GM12864 (cell line): ENCODE measurements at places on chromosomes 12 and 14.

- no peak for DNase-seq
Measured at GRCh38 chr12:124692443-124692842, 125.0 kb upstream of the NCOR2 start.

DNA sequence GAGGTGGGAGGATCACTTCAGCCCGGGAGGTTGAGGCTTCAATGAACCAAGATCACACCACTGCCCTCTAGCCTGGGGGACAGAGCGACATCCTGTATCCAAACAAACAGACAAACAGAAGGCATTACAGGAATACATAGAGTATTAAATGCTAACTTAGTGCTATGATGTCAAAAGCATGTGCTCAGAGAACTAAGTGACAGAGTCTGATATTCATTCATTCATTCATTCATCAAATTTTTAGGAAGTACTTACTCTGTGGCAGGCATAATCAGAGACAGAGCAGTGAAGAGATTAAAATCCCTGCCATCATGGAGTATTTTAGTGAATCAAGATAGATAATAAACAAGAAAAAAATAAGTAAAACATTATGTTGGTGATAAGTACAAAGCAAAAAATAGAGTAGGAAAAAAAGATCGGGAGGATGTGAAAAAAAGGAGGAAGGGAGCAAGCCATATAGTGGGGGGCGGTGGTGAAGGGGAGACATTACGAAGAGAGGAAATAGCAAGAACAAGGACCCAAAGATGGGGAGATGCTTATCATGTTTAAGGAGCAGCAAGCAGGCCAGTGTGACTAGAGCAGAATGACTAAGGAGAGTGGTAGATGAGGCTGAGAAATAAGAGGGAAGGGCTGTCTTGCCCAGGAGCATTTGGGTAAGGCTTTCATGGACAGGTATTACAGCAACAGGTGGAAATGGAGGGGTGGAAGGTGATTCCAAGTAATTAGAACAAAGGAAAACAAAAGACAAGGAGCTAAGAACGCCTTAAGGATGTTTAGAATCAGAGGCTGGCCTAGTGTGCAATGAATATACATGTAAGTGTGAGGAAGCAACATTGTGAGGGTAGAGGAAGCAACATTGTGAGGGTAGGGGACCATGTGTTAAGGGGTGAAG lies 2.8 kb downstream of the MAP4K5 start:
- DNase-seq: no peak

DNA sequence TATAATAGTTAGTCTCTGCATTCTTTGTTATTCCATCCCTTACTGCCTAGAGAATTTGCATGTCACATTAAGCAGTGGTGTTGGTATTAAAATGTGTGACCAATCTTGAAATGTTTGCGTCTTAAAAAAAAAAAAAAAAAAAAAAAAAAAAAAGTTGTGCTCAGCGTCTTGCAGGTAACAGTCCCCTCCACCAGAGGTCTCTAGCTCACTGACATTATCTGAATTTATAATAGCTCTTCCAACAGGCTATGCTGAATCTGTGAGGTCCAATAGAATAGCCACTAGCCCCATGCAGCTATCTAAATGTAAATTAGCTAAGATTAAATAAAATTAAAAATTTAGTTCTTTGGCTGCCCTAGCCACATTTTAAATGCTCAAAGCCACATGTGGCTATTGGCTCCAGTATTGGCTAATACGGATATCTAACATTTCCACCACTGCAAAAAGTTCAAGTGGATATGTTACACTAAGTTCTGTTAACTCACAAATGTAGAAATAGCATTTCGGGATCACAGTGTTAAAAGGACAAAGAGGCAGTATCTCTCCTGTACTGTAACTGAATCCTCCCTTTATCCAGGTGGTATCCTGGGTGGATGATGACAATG lies 28.7 kb downstream of the NKX2-8 start:
- peak; percentile 7 for DNase-seq

DNA sequence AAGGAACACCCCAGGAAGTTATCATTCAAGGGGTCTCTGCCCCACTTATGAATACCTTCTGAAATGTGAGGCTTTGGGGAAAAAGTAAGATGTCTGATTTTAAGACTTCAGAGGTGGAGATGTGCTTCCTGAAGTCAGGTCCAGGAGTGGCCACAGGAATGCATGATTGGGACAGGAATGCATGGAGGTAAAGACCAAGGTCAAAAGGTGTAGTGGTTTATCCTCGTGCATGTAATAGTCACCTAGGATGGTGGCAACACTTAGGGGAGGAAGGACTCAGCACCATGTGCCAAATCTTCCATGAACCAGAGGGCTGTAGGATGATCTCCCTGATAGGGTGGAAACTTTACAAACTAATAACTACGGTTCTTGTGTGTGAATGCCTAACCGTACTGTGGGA lies 217.3 kb downstream of the C12orf75 start:
- DNase-seq: no peak

- no peak for DNase-seq
Measured at GRCh38 chr12:24535334-24536069, 413.4 kb downstream of the BCAT1 start.

DNA sequence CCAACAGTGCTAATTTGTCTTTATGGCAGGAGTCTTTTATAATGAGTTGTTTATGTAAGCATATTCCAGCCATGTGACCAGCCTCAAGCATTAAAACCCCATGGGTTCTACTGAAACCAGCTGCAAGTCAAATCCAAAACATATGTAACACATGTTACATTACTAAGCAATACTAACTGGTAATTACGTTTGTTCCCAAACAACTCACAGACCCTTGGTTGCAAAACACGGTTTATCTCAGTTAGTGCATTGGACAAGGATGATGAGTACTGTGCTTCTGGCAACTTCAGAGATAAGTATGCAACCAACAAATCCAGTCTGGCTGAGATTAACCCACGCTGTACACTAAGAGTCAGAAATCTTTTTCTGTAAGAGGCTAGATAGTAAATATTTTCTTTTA lies 110.1 kb upstream of the FAR2 start:
- no peak for DNase-seq

- DNase-seq: no peak
Measured at GRCh38 chr14:101619484-101619883, 58.2 kb downstream of the DIO3 start.

GRCh38 chr12:55703288-55703687 lies 4.4 kb downstream of the ITGA7 start:
- no peak for DNase-seq

DNA sequence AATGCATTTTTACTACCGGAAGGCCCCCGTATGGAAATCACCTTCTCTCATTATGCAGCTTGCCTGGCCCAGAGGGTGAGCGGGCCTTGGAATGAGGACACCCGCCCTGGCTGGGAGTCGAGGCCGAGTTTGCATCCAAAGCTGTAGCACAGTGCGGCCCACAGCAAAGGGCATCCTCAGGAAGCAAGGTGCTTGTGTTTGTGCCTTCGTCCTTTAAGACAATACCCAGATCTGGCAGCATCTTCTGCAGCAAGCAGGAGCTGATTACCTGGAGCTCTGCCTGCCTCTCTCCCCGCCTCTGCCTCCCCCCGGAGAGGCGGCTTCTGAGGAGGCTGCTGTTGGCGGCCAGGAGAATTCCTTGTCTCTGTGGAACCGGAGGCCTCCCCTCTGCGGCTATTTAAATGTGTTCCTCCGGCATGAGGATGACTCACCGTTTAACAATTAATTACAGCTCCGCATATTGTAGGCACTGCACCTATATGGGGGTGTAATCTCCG lies 145.3 kb downstream of the CACNA1C start:
- DNase-seq: no peak

DNA sequence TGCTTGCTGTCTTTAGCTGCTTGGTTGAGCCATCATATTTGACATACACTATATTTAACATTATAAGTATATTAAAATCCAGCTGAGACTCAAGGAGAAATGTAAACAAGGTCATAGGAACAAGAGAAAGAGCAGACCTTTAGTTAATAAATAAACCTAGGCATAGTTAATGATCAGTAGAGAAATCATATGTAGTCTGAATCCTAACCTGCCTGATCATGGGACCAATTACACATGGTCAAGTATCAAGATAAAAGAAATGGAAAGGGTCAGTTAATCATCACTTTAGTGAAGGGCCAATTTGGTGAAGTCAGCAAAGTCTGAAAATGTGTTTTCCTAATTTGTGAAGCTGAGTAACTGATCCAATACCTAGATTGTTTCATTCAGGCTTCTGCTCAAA lies 7.5 kb downstream of the RNF212B start:
- DNase-seq: no peak

- no peak for DNase-seq
Measured at GRCh38 chr12:124028555-124028925, 55.5 kb downstream of the ZNF664 start.

- DNase-seq: no peak
Measured at GRCh38 chr14:53004976-53005375, 54.1 kb upstream of the FERMT2 start.

DNA sequence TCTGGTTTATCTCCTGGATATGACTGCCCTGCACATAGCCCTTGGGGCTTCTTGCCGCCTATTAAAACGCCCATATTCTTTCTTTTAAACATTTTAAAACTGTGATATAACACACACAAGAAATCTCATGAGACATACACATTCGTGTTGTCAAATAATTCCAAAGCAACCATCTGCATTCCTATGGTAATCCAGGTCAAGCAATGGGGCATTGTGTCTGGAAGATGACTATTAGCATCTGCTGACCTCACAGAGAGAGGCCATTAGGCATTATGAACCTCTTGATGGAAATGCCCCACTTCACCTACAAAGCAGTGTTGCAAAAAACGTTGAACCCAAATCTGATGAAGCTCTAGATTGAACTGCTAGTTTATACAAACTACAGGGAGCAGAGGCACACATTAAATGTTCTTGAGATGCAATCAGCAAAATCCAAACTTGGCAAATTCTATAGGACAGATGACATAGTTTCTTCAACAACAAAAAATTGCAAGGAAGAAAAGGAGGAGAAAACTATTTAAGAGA lies 513.8 kb upstream of the CCDC196 start:
- DNase-seq: no peak

- no peak for DNase-seq
Measured at GRCh38 chr12:125017801-125018200, 24.4 kb downstream of the BRI3BP start.

DNA sequence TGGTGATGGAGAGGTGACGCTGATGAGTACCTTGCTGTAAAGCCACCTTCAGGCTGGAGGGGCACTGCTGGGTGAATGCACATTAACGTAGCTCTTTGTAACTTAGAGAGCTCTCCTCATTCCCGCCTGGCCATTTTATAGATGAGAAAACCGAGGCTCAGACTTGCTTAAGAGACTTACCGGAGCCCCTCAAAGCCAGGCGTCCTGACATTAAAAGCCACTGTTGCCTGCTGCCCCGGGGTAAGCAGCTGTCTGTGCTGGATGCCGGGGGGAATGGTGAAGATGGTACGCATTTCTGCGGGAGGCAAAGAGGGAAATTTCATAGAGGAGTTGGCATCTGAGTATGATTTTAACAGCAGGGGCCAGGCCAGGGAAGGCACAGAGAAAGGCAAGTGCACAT lies 49.6 kb upstream of the VRK1 start:
- no peak for DNase-seq

GRCh38 chr14:103164006-103164405 lies 40.7 kb downstream of the TNFAIP2 start:
- DNase-seq: no peak

- DNase-seq: no peak
Measured at GRCh38 chr14:104051092-104051813, 34.2 kb upstream of the ASPG start.

- no peak for DNase-seq
Measured at GRCh38 chr12:104526751-104527150, 70.0 kb downstream of the CHST11 start.

DNA sequence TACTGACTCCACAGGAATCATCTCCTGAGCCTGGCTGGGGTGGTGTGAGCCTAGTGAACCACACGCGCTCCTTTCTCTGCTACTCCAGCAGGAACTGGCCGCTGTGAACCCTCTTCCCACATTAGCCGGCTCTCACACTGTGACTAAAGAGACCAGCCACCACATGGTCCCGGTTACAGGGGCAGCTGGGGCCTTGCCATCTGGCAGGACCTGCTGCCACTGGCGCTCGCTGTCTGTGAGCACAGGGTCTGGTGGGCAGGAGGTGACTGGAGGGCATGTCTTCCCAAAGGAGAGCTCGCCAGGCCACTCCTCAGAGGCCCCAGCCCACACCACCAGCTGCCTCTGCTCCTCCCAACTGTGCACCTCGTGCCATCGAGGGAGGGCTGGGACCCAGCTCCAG lies 99.3 kb downstream of the SINHCAF start:
- DNase-seq: no peak

DNA sequence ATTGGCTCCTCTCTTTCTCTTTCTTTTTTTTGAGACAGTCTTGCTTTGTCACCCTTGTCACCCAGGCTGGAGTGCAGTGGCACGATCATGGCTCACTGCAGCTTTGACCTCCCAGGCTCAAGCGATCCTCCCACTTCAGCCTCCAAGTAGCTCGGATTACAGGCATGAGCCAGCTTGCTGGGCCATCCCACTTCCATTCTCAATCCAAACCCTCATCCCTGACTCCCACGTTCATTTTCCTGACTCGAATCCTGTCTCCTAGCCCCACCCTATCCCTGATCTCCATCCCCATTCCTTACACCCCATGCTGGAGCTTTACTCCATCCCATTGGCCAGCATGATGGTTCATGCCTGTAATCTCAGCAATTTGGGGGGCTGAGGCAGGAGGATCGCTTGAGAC lies 7.8 kb downstream of the SPRYD4 start:
- DNase-seq: no peak

DNA sequence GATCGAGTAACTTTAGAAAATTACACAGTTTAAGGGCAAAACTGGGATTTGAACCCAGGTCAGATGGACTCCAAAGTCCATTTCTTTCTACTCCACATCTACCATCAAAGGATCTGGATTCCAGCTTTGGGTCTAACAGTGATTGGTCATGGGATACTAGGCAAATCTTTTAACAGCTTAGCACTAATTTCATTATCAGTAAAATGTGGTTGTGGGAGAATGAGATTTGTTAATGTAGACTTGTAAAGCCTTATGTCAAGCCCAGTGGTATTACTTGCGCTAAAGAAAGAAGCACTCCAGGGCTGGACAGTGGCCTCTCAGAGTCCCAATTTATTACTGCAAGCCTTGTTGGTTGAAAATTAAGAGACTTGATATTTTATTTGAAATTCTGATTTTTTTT lies 65.2 kb upstream of the MANSC4 start:
- DNase-seq: no peak

DNA sequence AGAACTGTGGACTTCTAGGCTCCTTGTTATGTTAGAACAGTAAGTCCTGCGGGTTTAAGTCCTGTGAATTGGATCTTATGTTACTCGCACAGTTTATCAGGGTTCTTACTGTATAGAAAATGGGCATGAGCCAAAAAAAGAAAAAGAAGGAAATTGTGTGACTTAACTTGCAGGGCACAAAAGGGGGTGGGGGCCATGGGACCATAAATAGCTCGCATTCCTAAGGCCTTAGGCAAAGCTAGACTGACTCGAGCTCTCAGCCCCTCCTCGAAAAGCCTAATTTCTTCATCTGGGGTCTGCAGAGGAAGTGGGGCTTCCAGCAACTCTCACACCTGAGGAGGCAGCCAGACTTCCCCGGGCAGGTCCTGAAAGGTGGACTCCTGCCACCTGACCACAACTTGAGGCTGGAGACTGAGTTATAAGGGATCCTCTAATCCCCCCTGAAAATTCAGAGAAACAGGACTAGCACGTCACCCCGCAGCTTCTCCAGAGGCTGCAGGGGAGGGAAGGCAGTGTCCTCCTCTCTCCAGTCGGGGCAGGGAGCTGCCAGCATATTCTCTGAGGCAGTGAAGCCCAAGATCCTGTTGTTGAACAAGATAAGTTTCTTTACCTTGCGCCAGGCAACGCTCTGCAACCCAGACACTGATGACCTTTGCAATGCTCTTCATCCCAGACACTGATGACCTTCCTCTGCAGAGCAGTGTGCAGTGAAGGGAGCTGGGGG lies 280.5 kb downstream of the PCNX1 start:
- no peak for DNase-seq
